Endothelial cell (in vitro differentiated cells): ENCODE measurements at places on chromosomes 16 and 17. TPM values are rescaled to one million over a fixed set of nuclear protein-coding genes. Genes with fewer than 3 reads are reported as not detected.

The TTYH2 gene
- total RNA-seq = 6.8 TPM

DNA sequence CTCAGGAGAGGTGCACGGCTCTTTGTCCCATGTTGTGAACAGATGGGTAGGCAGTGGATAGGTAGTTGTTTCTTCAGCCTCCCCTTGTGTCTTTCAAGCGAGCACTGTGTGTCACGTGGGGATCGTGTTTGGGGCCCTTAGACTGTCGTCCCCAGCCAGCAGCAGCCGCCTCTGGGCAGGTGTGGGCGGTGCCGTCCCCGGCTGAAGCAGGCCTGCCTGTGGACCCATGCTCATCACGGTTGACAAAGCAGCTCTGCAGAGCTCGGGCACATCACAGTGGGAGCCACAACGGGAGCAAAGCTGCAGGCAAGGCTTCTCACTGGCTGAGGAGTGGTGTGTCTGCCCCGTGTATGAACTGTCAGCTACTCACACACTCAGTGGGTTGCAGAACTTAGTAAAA, 4.7 kb upstream of the RPL13 start:
- DNase-seq = no peak

- DNase-seq = no peak
Observed at GRCh38 chr16:84888450-84888849, 68.7 kb downstream of the CRISPLD2 start.

The PRAC2 gene
- total RNA-seq = not detected

GRCh38 chr16:68147444-68147843, 62.3 kb downstream of the NFATC3 start:
- no peak for DNase-seq

DNA sequence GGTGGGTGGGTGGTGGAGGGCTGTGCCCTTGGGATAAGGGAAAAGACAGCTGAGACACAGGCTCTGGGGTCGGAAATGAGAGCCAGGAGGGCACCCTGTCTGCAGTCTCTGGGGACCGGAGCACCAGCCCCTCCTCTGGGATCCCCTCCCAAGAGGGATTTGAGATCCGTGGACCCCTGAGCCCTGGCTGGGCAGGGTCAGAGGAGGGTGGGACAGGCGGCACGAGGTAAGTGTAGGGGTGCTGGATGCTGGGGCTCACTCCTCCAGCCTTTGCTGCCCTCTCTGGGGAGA, 425 bp downstream of the SGSH start:
- DNase-seq = no peak

The CCL22 gene
- total RNA-seq = not detected

The TMED6 gene
- total RNA-seq = 1.2 TPM

- peak; percentile 46 for DNase-seq
Observed at GRCh38 chr17:17868641-17869522, 32.1 kb upstream of the SREBF1 start.

GRCh38 chr17:28755486-28755885, 11.7 kb downstream of the TRAF4 start:
- no peak for DNase-seq

The GGT6 gene
- not detected for total RNA-seq

GRCh38 chr17:63189930-63190329, 223.9 kb downstream of the TANC2 start:
- no peak for DNase-seq

- no peak for DNase-seq
Observed at GRCh38 chr16:11198375-11198774, 57.6 kb downstream of the SOCS1 start.

The CCL1 gene
- not detected for total RNA-seq

The MBTPS1 gene
- 79.7 TPM for total RNA-seq

DNA sequence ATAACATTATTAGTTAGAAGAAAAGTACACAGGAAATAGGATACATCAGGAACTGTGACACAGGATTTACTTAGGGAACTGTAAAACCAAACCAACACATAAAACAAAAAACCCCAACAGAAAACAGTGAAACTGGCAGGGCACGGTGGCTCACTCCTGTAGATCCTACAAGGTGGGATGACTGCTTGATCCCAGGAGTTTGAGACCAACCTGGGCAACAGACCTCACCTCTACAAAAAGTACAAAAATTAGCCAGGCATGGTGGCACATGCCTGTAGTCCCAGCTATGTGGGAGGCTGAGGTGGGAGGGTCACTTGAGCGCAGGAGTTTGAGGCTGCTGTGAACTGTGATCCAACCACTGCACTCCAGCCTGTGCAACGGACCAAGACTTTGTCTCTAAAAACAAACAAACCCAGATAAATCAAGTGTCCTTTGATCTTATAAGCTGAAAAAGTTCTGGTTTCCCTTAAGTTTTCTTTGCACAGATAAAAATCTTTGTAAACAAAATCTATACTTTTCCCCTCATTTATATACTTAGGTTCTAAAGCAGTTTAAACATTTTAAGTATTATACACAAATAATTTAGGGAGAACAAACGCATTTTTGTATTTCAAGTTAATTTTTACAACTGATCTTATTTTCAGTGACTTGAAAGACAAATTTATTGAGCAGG, 111.5 kb upstream of the TOB1 start:
- DNase-seq = no peak

The C16orf54 gene
- not detected for total RNA-seq

GRCh38 chr17:60300949-60301348, 91.0 kb downstream of the USP32 start:
- DNase-seq = no peak

The ERN2 gene
- total RNA-seq = 0.80 TPM

DNA sequence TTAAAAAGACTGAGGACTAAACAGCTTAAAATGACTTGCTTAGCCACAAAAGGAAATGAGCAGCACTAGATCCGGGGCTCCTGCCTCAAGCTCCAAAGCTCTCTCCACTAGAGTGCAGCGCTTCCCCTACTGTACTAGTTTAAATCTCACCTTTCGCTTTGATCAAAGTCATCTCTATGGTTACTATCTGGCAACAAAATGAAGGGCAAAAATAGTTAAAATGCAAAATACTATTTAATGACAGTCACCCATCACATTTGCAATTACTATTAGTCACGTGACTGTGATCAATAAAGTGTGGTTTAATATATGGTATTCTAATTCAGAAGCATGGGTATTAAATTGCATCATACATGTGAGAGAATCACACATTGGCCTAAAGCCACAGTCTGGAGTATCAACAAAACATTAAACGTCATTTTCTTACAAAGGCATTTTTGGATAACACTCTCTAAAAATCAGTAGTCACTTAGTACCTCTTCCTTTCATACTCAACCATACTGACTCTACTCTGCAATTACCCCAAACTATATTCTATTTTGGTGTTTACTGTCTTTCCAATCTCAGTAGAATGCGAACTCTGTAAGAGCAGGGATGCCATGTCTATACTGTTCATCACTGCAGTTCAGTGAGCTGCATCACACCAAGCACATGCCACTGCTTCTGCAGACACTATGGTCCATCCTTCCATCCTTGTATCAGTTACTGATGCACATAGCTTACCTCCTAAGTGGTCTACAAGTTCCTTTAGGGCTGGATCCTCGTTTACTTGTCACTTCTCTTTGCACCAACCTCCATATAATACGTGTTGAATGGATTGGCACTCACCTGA, 6.2 kb downstream of the PSMD12 start:
- peak; percentile 11 for DNase-seq

DNA sequence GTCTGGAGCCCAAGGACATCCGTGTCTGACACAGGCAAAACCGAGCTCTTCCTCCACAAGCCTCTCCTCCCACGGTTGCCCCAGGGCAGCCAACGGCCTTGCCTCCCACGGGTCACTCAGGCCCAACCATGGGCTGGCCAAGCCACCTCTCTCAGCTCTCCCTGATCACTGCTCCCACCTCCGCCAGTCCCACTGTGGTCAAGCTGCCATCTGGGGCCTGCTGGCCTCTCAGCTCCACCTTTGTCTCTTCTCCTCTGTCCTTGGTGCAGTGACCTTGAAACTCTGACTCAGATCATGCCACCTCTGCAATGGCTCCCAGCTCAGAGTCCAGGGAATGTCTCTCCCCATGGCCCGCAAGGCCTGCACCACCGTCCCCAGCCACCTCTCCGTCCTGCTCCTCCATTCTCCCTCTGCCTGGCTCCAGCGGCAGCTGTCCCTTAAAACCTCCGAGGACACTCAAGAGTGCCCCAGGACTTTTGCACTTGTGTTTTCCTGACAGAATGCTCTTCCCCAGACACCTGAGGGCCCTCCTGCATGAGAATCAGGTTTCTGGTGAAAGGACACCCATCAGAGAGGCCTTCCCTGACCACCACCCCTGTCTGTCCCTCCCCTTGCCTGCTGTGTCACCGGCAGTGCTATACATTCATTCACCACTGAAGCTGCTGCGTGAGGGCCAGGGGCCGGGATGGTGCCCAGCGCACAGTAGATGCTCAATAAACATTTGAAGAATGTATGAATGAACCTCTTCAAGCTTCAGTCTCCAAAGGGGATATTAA, 19.3 kb downstream of the PEMT start:
- DNase-seq = no peak

The B3GNT9 gene
- 1.5 TPM for total RNA-seq

The NKD1 gene
- total RNA-seq = 2.4 TPM
